ENCODE measurements at places on chromosomes 1 and 21. TPM values are rescaled to one million over a fixed set of nuclear protein-coding genes. Genes with fewer than 3 reads are reported as not detected.

INAVA gene
- 4.6 TPM for polyA plus RNA-seq

CHI3L1 gene
- 1.7 TPM for polyA plus RNA-seq

FCRL4 gene
- polyA plus RNA-seq: not detected

HHIPL2 gene
- 0.22 TPM for polyA plus RNA-seq

H3-3A gene
- polyA plus RNA-seq: 589 TPM

OR2M7 gene
- not detected for polyA plus RNA-seq

IL20 gene
- polyA plus RNA-seq: not detected

ILDR2 gene
- 3.8 TPM for polyA plus RNA-seq

ZNF648 gene
- not detected for polyA plus RNA-seq

TRIM33 gene
- 19.3 TPM for polyA plus RNA-seq

DNA sequence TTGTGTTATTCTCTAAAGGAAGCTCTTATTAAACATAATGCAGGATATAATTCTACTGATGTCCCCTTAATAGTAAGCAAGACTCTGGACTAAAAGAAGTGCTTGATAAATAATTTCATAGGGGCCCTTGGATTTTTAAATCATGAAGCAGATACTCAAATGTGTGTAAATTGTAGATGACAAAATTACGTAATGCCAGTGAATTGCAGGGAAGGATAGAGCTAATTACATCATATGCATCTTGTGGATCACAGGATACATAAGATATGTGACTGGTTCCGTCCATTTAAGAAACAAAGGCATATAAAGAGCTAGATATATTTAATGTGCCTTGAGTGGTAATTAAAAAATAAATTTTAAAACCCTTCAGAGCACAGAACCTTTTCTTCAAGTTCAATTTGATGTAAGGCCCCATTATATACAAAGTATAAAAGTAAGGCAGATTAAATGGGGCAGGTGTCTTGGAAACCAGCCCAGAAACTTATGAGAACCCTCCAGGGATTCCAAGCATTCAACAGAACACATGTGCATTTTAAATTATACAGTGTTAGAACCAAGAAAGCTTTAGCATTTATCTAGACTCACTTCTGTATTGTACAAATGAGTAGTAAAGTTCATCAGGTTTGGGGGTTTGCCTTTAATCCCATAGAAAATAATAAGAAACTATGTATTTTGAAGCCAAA lies 190.4 kb downstream of the NCAM2 start:
- DNase-seq: peak; percentile 68

DNA sequence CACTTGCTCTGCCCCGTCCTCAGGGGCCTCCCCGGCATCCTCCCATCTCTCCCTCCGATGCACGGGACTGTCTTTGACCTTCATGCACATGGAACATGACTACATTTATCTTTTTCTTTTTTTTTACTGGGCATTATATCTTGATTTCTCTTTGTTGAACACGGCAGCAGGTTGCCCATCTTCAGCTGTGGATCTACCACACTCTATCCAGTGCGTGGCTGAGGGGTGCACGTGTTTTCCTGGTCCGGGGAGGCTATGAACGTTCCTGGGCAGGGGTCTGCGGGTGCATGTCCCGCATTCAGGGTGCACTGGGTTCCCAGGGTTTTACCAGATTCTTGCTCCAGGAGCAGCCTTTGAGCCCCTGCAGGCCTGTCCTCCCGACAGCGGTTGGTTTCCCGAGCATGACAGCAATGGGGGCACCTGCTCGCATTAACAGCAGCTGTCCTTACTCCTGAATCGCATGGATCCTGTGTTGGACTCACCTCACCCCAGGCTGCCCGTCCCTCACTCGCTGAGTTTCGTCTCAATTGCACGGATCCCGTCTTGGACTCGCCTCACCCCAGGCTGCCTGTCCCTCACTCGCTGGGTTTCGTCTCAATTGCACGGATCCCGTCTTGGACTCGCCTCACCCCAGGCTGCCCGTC lies 7.4 kb downstream of the POFUT2 start:
- no peak for DNase-seq

GRCh38 chr1:231011360-231011759 lies 28.7 kb downstream of the FAM89A start:
- no peak for DNase-seq

GRCh38 chr1:7219031-7219430 lies 433.8 kb downstream of the CAMTA1 start:
- no peak for DNase-seq

- no peak for DNase-seq
Measured at GRCh38 chr1:53398576-53399365, 60.4 kb upstream of the DMRTB1 start.

DNA sequence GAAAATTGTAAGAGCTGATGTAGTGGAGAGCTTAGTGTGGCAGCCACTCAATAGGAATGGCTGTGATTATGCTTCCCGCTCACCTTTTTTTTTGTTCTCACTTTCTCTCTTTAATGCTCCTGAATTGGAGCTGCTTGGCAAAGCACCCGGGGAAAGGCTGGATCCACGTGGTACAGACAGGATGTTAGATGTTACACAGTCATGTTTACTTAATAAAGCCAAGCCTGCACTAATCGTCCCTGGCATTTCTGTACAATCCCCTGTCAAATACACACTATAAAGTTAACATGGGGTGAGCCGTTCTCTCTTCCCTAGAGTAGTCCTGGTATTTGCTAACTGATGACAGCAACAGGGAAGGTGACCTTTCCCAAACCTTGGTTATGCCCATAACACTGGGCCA lies 187.8 kb downstream of the ZSCAN20 start:
- no peak for DNase-seq

DNA sequence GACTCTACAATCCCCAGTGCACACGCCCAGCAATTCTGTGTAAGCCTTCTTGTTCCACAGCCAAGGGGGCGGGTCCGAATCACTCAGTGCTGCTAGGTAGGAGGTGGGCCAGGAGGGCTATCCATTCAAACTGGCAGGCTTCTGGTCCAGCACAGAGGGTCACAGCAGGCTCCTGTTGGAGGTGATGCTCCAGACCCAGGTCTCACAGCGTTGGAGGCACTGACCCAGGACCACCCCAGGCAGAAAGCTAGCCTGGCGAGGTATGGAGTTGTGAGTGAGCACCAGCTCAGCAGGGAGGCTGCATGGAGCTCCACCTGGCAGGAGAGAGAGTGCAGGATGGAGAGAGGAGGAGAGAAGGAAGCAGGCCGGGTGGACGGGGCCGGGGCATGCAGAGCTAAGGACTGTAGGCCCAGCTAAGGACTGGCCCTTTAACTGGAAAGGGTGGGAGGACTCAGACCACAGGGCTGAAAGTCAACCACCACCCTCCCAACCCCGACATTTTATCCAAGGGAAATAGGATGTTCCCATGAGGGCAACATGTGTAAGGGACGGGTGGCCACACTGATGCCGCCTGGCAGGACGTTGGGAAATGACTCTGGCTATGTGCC lies 38.7 kb downstream of the GPR161 start:
- no peak for DNase-seq

DNA sequence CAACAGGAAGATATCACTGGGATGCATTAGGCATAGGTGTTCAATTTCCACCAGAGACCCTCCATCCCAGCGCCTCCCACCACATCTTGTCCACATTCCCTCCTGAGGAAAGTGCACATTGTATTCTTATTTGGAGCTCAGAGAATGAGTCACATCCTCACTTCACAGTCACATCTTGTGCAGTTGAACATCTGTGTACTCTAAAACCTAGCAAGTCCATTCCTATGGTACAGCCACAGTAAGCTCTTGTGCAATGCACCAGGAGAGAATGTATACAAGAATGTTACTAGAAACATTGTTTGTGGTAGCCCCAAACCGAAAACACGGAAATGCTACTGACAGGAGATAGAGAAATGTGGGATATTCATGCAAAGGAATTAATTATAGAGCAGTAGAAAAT lies 1.6 kb upstream of the KDF1 start:
- no peak for DNase-seq

GRCh38 chr21:42236014-42236413 lies 17.1 kb downstream of the ABCG1 start:
- no peak for DNase-seq

DNA sequence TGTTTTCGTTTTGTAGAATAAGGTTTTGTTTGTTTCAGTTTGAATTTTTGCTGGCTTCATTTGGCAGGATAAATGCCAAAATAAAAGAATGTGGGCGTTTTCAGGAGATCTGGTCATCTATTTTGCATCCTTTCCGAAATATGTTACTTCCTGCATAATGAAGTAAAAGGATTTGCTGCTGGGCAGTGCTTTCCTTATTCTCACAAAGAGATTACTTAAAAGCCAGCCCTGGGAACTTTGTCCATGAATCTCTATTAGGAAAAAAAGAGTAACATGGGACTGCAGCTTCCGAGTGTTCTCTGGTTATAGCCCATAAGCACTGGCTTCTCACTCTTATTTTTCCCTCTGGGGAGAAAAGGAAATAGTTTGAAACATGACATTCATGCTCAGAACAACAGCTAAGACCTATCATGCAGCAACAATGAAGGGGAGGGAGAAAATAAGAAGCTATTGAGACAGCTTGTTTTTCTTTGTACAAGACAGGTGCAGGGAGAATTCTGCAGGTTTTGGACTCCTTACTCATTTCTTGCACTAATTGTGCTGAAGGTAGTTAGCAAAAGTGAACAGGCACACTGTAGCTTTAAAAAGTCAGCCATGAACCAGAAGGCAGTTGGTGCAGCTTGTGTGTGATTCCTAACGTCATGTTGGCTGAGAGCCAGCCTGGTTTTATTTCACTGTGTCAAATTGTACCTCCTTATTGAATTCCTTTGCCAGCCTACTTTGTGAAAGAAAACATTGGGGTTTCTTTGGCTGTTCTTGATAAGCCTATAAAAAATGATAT lies at the start of gene SAMD13:
SAMD13 (plus strand) TSS at position 705 of the 781 bp plus-strand sequence. CDS start 1,527 bp downstream, outside the sequence.
- peak; percentile 85 for DNase-seq

DNA sequence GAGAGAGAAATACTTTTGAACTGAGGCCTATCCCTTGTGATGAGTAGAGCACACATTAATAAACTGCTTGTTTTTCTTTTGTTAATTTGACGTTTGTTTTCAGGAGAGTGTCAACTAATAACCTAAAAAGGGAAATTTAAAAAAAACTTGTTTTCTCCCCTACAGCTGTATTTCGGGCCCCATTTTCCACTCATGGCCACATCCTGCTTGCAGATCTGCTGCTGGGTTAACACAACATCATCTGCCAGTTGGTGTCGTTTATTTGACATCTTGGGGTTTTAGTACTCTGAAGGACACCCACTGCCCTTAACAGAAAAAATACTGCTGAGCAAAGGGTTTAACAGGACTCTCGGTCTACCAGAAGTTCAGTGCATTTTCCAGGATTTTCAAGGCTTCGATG lies 848 bp upstream of the PYHIN1 start:
- DNase-seq: no peak

DNA sequence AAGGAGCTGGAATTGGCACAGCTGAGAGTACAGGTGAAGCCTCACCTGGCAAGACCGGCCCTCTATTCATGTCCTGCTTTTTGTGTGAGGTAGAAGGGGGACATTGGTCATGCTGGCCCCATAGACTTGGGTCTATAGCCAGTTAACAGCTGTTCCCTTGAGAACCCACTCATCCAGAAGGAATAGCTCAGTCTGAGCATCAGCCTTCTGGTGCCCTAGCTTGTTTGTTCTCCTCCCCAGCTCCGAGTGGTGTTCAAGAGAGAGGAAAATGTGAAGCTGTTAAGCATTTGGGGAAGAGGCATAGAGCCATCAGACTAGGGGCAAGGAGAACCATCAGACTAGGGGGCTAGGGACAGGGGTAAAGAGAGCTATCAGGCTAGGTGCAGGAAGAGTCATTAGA lies 290.9 kb downstream of the SIPA1L2 start:
- no peak for DNase-seq

GRCh38 chr1:66271904-66272254 lies 262.1 kb upstream of the SGIP1 start:
- DNase-seq: peak; percentile 71

DNA sequence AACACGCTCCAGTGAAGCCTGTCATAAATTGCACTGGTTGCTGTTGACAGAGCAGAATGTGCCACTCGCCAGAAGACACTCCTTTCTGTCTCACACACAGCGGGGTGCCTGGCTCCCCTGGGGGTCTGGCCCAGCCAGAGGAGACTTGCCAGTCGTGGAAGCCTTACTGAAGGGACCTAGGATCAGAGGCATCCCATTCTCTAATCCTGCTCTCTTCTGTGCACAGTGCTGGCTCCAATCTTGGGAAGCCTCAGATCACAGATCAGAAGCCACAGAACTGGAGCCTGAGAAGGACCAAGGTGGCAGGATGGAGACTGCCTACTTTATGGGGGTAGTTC lies 1.4 kb downstream of the SLC9A1 start:
- no peak for DNase-seq

GRCh38 chr1:86787621-86788020 lies 83.2 kb downstream of the SH3GLB1 start:
- DNase-seq: no peak

- no peak for DNase-seq
Measured at GRCh38 chr1:243236604-243237252, 18.4 kb downstream of the CEP170 start.

GRCh38 chr1:8206391-8206790 lies 111.5 kb upstream of the SLC45A1 start:
- no peak for DNase-seq

- DNase-seq: no peak
Measured at GRCh38 chr1:233183226-233184020, 112.1 kb downstream of the PCNX2 start.

DNA sequence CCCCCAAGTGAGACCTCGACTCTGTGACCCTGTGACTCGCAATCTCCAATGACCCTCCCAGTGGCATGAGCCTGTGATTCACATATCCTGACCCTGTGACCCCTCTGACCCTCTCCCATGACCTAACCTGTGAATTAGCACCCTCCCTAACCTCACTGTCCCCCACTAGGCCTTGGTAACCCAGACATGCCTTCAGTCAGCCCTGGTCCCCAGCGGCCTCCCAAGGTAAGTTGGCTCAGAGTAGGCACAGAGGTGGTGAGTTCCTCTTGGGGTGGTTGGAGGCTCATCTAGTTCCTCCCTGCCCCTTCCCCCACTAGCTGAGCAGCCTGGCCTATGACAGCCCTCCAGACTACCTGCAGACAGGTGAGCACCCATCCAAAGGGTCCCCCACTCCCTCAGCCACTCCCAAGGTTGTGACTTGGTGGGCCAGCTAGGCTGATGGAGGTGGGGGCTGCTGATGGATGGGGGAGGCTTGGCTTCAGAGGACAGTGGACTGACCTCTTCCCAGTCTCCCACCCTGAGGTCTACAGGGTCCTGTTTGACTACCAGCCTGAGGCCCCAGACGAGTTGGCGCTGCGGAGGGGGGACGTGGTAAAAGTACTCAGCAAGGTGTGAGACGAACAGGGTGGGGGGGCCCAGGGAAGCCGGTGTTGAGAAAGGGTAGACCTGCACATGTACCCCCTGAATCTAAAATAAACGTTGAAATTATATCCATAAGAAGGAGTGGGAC lies 1.6 kb downstream of the SH3D21 start:
- DNase-seq: no peak
